CD4-positive, CD25-positive, alpha-beta regulatory T cell (primary cell): ENCODE measurements at places on chromosomes 4 and X.

DNA sequence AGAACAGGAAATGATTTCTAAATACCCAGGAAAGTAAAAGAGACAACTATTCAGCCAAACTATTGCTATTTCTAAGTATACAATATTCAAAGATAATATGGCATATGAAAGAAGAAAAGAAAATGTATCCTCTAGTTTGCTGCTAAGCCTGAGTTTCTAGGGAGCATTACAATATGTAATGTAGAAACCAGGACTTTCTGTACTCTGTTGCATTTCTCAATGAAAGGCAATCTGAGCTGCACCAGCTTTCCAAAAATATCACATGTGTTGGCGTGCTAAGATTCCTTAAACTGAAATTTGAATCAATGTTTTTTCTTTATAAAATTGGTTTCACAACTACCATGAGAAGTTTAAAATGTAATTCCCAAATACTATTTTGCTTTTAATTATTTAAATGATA is 129.6 kb downstream of the ANK2 start:
- DNase-seq, result no peak

DNA sequence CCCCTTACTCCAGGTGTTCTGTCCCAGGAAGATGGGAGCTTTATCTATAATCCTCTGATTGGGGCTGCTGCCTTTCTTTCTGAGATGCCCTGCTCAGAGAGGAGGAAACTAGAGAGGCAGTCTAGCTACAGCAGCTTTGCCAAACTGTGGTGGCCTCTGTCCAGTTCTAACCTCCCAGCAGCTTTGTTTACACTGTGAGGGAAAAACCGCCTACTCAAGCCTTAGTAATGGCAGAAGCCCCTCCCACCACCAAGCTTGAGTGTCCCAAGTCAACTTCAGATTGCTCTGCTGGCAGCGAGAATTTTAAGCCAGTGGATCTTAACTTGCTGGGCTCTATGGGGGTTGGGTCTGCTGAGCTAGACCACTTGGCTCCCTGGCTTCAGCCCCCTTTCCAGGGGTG is 394.9 kb upstream of the PABPC5 start:
- no peak for DNase-seq

DNA sequence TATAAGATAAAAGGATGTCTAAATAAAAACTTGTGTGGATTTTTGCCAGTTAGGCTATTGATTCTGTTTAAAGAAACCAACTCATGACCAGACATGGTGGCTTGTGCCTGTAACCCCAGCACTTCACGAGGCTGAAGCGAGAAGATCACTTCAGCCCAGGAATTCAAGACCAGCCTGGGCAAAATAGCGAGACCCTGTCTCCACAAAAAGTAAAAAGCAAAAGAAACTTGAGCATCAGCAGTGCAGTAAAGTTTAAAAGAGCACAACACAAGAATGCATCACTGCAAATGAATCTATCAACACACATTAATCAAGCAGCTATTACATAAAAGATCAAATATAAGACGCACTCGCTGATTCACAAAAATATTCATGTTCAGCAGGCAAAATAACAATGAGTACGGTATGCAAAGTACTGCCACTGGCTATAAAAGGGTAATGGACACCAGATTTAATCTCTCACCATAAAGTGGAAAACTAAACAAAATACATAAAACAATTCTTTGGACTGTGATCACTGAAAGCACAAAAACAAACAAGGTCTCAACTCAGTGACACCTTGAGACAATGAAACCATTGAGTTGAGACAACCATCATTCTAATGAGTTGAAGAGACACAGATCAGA is 41.3 kb downstream of the LRBA start:
- DNase-seq, result no peak

DNA sequence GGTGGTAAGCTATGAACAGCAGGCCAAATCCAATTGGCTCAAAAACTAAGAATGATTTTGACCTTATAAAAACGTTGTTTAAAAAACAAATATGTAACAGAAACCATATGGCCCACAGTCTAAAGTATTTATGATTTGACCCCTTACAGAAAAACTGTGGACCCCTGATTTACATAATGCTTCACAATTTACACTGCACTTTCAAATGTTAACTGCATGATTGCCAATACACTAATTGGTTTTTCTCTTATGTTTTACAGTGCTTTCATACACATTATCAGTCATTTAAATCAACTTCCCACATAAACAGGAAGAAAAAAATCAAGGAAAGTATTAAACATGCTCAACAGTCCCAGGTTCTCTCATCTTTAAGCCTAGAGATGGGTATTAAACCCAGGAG is 262.6 kb downstream of the CHIC1 start:
- no peak for DNase-seq

GRCh38 chr4:139740121-139740520 is 74.5 kb downstream of the MGST2 start:
- no peak for DNase-seq

GRCh38 chrX:126967225-126967624 is 147.7 kb downstream of the PRR32 start:
- DNase-seq, result no peak

- DNase-seq, result no peak
Measured at GRCh38 chrX:16874458-16875095, 4.4 kb upstream of the RBBP7 start.

DNA sequence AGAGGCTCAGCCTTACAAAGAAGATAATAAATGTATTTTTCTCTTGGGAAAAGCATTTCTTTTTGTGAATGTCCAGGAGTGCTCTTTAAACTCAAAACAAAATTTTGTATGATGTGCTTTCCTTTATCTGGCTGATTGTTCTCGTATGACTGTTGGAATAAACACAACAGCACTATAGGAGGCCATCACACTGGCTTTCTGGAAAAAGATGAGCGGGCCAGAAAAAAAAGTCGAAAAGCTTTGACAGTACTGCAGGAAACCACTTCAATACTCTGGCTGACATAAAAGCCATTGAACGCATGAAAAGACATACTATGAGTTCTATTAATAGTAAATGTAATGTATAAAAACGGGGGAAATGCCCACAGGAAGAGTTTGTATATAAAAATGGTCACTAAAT is 64.7 kb upstream of the CTSO start:
- DNase-seq, result no peak

- no peak for DNase-seq
Measured at GRCh38 chr4:98166025-98166730, 22.9 kb upstream of the STPG2 start.

DNA sequence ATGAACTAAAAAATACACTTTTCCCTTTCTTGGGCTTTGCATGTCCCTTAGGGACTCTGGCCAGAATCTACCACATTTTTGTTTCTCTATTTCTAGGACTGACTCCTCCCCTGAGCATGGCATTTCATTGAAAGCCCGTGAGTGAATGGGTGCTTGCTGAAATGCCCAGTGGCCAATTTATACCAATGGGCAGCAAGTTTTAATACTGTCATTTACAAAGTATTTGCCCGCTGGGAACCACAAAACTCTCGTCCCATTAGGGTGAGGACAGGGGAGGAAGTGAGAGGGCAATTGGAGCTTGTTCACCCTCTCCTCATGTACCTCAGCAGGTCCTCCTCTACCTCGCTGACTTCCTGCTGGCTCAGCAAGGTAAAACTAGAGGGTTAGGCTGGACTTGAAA is 1.1 kb downstream of the SRPX2 start:
- no peak for DNase-seq

GRCh38 chr4:169627307-169627706 is 6.9 kb downstream of the CLCN3 start:
- DNase-seq, result no peak

GRCh38 chr4:13102092-13102742 is 381.9 kb downstream of the RAB28 start:
- no peak for DNase-seq

- no peak for DNase-seq
Measured at GRCh38 chr4:174579421-174579820, 57.1 kb upstream of the HPGD start.

GRCh38 chr4:118783887-118784286 is 52.0 kb downstream of the SEC24D start:
- DNase-seq, result no peak

DNA sequence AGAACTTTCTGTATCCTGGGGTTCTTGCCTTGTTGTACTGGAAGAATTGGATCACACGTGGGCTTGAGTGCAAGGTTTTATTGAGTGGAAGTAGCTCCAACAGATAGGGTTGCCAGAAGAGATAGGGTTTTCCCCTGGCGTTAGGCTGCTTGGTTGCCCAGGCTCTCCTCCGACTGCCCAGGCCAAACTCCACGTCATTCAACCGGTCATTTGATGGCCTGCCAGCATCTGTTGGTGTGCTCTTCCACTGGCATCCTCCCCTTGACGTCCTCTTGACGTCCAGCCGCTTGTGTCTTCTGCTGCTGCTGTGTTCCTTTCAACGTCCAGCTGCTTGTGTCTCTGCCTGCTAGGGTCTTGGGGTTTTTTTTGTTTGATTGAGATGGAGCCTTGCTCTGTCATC is 340.3 kb upstream of the ZCCHC13 start:
- DNase-seq, result no peak

DNA sequence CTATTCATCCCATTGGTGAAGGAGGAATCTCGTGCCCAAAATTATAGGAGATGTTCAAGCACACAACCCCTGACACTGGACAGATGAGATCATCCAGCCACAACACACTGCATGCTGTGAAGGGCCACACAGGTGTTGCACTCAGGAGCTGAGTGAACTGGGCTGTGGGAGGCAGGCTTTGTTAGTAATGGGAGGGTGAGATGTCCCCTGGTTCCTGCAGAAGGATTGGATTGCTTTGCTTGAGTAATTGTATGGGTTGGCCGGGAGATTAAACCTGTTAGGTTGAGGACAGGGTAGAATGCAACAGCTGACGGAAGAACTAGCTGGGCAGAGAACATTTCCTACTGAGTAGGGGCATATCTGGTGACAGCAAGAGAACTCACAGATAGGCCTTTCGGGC is 152.2 kb downstream of the TACR3 start:
- DNase-seq, result no peak

- no peak for DNase-seq
Measured at GRCh38 chr4:7661846-7662506, 227.2 kb upstream of the PSAPL1 start.

DNA sequence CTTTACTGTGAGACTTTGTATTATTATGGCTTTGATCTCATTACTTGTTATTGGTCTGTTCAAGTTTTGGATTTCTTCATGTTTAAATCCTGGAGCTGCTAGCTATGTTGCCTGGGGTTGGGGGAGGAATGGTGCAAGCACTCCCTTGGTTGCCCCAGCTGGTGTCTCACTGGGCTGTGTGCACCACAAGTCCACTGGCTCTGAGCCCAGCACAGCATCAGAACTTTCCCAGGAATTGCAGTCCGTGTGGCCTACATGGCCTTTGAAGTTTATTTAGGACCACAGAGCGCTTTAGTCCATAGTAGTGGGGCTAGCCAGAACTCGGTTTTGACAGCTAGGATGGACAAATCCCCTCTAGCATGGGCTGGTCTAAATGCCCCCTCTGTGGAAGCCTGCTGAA is 278.8 kb upstream of the RPS6KA3 start:
- DNase-seq, result no peak

DNA sequence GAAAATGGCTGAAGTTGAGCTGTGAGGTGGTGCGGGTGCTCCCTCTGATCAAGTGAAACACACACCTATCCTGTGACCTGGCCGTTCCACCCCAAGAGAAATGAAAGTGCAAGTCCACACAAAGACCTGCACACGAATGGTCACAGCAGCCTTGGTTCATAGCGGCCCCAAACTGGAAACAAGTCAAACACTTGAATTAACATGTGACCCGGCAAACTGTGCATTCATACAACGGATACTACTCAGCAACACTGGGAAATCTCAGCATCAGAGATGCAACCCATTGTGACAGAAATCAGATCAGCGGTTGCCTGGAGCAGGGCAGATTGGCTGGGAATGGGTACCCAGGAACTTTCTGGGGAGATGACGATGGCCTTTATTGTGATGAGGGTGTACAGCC is 7.6 kb downstream of the G6PD start:
- DNase-seq, result no peak

DNA sequence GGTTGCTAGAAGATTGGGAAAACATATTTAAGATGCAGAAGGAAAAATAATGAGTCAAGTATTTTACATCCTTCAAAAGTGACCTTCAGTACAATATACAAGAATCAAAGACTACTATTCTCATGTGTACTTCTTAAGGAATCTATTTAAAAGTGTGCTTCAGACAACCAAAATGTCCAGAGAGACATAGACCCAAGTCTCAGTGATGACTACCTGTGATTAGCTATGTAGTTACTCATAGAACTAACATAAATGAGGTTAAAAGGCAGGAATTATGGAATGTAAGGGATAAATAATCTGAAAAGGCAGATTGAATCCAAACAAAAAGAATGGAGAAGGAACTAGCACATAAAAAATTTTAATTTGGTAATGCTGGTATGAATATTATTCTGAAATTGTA is 634.7 kb upstream of the FAM241A start:
- no peak for DNase-seq

GRCh38 chrX:111159232-111159631 is 63.2 kb downstream of the PAK3 start:
- no peak for DNase-seq

GRCh38 chrX:16155581-16156096 is 11.6 kb upstream of the MAGEB17 start:
- no peak for DNase-seq
